ENCODE measurements at places on chromosomes 13 and 19. TPM values are rescaled to one million over a fixed set of nuclear protein-coding genes. Genes with fewer than 3 reads are reported as not detected.

Gene IL12RB1
- total RNA-seq, result 10.1 TPM

Gene ZNF135
- total RNA-seq, result 0.54 TPM

Gene CDADC1
- 14.7 TPM for total RNA-seq

Gene TPGS1
- 4.2 TPM for total RNA-seq

Gene HCST
- total RNA-seq, result 14.5 TPM

Gene ATP13A1
- 48.7 TPM for total RNA-seq

Gene OR7D2
- total RNA-seq, result 0.14 TPM

Gene SPRED3
- total RNA-seq, result 1.7 TPM

Gene PGLYRP1
- total RNA-seq, result not detected

Gene CEACAM1
- 3.1 TPM for total RNA-seq

Gene PTH2
- not detected for total RNA-seq

Gene GNG8
- total RNA-seq, result 8.1 TPM

Gene SLC10A2
- total RNA-seq, result not detected

Gene GRK1
- total RNA-seq, result not detected

Gene CEACAM16
- not detected for total RNA-seq

Measured in activated naive CD4-positive, alpha-beta T cell treated with anti-CD3 and anti-CD28 coated beads for 36 hours (primary cell).